ENCODE measurements at places on chromosomes 11 and 22.

- DNase-seq = no peak
Observed at GRCh38 chr11:117473481-117474091, 145.9 kb downstream of the CEP164 start.

DNA sequence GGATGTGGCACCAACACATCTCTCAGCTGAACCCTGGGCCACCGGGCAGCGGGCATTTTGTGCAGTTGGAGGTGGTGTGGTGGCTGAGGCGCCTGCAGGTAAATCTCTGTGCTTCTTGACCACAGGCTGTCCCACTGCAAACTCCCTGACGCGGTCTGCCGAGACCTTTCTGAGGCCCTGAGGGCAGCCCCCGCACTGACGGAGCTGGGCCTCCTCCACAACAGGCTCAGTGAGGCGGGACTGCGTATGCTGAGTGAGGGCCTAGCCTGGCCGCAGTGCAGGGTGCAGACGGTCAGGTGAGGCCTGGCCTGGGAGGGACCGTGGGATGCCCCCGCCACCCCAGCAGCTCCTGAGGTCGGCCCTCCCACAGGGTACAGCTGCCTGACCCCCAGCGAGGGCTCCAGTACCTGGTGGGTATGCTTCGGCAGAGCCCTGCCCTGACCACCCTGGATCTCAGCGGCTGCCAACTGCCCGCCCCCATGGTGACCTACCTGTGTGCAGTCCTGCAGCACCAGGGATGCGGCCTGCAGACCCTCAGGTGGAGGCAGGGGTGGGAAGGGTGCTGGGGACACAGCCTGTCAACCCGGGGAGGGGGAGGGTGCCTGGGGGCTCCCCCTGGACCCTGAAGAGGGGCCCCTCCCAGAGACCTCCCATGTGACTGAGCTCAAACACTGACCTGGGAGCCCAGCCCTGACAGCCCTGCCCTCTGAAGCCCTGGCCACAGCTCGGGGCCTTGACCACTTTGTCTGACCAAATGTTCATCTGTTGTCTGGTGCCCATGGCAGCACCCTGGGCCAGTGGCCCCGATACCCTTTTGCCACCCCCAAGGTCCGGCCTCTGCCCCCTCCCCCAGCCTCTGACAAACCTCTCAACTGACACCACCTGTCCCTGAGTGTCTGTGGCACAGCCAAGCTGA, 4.6 kb upstream of the PGGHG start:
- peak; percentile 7 for DNase-seq

DNA sequence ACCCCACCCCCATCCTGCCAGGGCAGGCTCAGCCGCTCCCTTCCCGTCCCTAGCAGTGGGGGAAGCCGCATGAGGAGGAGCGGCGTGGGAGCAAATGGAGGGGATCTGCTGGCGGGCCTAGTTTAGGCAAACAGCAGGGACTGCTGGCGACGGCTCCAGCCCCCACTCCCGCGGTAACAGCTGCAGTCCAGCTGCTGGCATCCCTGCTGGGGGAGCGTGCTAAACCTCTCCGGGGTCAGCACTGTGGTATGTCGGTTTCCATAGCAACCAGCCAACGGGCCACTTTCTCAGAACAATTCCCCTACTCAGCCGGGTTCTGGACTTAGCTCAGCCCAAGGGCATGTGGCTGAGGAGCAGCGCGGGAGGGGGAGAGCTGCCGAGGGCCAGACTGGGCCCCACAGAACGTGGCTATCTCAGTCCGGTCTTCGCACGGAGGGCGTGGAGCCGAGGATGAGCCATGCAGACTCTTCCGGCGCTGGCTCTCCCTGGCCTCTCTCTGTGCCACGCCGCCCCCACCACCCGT, 98.8 kb downstream of the PKNOX2 start:
- no peak for DNase-seq

- no peak for DNase-seq
Observed at GRCh38 chr11:116506263-116506825, 266.4 kb downstream of the BUD13 start.

DNA sequence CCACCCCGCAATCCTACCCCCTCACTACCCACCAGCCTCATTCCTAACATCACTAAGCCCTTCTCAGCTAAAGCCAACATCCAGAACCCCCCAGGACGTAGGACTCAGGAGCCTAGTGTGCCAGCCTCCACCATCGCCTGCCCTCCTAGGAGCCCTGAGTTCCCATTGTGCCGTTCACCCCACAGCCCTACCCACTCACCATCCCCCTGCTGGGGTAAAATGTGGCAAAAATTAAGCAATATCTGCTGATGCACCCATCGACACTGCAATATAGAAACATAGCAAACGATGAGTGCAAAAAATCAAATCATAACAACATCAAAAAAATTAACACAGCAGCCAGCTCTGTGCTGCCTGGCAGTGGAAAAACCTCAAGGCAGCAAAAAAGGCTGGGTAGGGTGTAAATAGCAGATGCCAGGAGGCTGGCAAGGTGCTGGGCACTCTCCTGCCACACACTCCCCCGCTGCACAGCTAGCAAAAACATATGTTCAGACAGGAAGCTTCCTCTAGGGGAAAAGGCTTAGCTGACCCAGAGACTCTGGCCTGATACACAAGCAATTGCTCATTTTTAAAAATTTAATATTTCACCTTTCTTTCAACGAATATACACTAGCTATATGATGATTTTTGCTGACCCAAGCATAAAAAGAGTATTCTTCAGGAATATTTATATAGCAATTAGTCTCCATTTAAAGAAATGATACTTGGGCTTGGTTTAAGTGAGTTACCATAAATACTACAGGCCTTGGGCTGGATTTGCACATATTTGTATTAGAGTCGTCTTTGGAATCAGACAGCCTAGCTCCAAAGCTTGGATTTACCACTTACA, 33.8 kb downstream of the PRDM10 start:
- no peak for DNase-seq

DNA sequence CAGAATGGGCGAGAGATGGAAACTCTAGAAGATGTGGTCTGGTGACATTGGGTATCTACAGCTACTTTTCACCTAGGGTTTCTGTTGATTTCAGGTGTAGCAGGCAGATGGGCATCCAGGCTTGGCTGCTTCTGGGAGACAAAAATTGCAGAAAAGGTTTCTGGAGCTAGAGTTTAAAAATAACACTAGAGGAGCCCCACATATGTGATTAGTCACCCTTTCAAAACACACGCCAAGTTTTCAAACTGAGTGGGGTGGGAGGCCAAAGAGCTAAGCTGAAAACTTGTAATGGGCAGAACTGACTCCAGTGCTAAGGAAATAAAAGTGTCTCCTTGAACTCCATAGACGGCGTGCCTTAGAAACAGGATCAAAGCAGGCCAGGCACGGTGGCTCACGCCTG, 80.8 kb downstream of the GRK3 start:
- DNase-seq = no peak

DNA sequence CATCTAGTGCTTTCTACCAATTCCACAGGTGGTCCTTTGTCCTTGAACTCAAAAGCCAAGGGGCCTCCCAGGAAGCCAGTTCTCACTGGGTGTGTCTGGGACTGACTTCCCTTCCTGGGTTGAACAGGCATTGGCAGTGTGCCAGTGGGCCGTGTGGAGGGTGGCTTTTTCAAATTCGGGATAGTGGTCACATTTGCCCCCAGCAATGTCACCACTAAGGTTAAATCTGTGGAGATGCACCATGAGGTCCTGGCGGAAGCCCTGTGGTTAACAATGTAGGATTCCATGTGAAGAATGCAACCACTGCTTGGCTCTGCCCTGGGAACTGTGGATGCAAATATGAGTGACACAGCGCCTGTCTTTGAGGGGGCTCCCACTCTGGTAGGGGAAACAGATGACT, 53.2 kb upstream of the MTNR1B start:
- no peak for DNase-seq

GRCh38 chr11:128187835-128188234, 399.5 kb downstream of the ETS1 start:
- DNase-seq = no peak

- DNase-seq = no peak
Observed at GRCh38 chr11:120192831-120193625, 17.8 kb upstream of the OAF start.

DNA sequence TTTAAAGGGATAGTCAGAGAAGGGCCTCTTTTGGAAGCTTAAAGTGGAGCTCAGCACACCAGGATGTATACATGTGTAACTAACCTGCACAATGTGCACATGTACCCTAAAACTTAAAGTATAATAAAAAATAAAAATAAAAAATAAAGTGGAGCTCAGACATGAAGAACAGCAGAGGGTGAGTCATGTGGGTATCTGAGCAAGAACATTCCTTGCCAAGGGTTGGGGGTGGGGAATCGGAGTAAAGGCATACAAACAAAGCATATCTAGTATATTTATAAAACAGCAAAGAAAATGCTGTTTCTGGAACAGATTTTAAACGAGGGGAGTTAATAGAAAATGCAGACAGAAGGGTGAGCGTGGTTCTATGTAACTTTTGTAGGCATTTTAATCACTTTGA, 562.6 kb upstream of the ANO3 start:
- no peak for DNase-seq

- no peak for DNase-seq
Observed at GRCh38 chr11:124612567-124613246, 1.5 kb downstream of the PANX3 start.

DNA sequence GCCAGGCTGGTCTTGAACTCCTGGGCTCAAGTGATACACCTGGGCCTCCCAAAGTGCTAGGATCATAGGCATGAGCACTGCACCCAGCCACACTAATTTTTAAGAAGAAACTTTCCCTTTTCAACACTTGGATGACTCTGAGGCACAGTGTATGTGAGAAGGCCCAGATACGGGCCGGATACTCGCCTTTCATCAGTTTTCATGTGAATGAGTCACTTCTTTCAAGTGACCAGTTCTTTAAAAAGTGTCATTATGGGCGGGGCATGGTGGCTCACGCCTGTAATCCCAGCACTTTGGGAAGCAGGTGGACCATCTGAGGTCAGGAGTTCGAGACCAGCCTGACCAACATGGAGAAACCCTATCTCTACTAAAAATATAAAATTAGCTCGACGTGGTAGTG, 120.8 kb downstream of the CTTN start:
- DNase-seq = no peak

DNA sequence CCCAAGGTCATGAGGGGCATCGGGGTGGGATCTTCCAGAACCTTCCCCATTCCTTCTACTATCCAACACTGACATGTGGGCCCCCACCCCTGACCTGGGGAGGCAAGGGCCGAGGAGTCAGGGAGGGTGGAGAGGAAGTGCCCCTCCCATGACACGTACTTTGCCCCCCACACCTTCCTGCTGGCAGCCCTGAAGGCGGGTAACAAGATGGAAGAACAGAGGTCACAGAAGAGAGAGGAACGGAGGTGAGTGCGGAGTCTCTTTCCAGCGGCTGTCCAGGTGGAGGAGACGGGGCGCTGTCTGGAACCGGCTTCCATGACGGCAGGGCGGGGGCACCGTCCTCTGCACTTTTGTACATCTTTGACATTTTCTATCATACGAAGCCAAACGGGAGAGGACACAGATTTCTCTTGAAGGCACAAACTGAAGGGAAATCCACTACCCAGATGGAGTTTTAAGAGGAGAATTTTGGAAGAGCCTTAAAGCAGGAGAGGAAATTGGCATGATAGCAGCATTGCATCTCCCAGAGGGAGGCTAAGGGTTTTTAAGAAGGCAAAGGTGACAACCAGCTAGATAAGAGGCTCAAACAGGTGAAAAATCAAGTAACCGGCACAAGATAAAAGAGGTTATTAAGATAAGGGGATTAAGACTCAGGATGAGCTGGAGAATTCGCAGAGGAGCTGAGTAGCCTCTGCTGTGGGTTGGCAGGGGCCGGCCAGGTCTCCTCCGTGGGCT, 16.7 kb downstream of the OSBPL5 start:
- DNase-seq = no peak

DNA sequence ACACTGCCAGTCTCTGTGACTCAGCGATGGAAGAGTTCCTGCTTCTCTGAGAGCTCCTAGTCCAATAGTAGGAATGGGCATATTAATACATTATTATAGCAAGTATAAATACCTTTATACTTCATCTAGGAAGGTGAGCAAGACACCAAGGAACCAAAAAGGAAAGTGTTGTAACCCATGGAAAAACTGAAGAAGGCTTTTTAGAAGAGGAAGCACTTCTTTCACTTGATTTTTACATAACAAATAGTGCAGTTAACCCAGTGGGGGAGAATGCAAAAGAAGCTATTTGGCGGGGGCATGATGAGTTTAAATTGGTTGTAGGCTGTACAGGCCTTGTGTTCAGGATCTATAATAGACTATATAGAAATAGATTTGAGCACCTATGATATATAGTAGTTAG, 31.2 kb upstream of the C11orf87 start:
- no peak for DNase-seq

GRCh38 chr11:115272925-115273324, 231.3 kb downstream of the CADM1 start:
- DNase-seq = no peak

- no peak for DNase-seq
Observed at GRCh38 chr11:57354699-57355098, 16.5 kb downstream of the P2RX3 start.
